Large intestine (tissue), 12 donors: ENCODE measurements at places on chromosomes 11 and 22. TPM values are rescaled to one million over a fixed set of nuclear protein-coding genes. Genes with fewer than 3 reads are reported as not detected.

DNA sequence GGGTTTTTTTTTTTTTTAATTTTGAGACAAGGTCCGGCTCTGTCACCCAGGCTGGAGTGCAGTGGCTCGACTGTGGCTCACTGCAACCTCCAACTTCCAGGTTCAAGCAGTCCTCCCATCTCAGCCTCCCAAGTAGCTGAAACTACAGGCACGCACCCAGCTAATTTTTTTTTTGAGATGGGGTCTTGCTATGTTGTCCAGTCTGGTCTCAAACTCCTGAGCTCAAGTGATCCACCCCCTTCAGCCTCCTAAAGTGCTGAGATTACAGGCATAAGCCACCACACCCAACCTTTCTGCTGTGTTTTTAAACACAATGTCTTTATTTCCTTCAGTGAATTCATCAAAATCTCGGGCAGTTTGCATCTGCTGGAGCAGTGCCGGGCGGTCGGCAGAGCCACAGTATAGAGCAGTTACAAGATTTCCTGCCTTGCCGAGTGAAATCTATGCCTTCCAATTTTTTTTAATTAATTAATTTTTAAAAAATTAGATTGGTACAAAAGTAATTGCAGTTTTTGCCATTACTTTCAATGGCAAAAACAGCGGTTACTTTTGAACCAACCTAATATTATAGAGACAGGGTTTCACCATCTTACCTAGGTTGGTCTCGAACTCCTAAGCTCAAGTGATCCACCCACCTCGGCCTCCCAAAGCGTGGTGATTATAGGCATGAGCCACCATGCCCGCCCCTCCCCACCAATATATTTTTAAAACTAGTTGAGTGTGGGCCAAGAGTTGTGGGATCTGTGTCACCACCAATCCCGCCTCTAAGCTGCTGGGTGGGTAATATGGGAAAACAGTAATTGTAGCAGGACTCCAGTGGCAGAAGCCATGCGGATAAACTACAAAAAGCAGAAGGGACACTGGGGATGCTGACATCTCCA is 2.7 kb upstream of the ACY3 start:
- DNase-seq: no peak

DNA sequence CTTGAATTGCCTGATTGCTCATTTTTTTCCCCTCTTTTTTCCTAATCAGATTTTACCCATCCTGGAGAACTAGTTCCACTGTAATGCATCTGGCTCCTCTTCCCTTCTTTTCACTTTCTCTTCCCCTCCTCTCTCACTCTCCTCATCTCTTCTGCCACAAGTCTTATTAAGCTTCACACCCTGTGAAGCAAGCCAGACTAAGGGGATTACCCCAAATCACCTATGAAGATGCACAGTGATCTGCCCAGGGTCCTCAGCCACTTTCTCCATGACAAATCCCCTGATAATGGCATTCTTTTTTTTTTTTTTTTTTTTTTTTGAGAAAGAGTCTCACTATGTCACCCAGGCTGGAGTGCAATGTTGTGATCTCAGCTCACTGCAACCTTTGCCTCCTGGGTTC is 11.2 kb downstream of the UBASH3B start:
- no peak for DNase-seq

Gene TRIOBP
- 43.5 TPM for polyA plus RNA-seq

Gene APOL5
- polyA plus RNA-seq: 0.03 TPM

Gene ROBO3
- polyA plus RNA-seq: 17.3 TPM

DNA sequence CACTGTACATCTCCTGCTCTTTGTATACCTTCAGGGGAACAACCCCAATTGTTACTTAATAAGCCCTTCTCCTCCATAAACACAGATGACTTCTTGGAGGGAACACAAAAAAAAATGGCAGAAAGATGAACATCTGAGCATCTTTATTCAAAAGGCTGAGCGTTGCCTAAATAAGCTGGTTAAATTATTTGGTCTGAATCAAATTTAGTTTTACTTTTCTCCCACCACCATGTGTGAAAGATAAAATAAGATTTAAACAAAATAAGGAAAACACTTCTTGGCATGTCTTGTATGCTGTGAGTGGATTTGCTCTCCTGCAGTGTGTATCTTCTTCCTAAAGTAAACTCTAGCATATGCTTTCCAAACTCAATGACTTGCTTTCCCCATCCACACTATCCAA is 137.9 kb downstream of the DCDC1 start:
- no peak for DNase-seq

GRCh38 chr22:46027211-46028105 is 50.5 kb upstream of the WNT7B start:
- DNase-seq: peak; percentile 77

- DNase-seq: no peak
Measured at GRCh38 chr11:120798854-120799253, 225.0 kb upstream of the TBCEL start.

DNA sequence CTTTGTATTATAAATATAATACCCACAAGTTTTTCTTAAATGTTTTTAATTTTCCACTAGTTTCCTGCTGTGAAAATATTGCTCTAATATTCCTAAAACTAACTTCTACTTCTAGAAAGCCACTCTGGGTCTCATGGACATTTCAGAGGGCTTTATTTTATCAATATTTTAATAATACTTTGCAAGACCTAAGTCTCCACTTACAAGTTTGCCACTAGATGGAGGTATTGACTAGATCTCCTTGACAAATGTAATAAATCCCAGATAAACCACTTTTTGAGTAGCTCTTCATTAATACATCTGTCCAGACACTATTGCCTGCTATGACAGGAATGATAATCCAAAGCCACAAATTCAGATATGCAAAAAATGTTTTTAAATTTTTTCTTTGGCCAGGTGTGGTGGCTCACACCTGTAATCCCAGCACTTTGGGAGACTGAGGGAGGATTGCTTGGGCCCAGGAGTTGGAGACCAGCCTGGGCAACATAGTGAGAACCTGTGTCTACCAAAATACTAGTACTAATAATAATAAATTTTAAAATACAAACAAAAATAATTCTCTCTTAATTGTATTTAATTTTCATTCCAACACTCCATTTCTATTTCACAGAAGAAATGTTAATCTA is 3.5 kb upstream of the ACAT1 start:
- no peak for DNase-seq

GRCh38 chr22:31091106-31091975 is 10.2 kb downstream of the SMTN start:
- DNase-seq: no peak

Gene MYEOV
- polyA plus RNA-seq: 0.03 TPM

Gene HSPA8
- polyA plus RNA-seq: 1,403 TPM

Gene CBLIF
- 0.52 TPM for polyA plus RNA-seq

GRCh38 chr11:108803776-108804175 is 138.9 kb downstream of the DDX10 start:
- no peak for DNase-seq

GRCh38 chr11:79371152-79371551 is 69.7 kb downstream of the TENM4 start:
- no peak for DNase-seq

Gene PRRG4
- 9.3 TPM for polyA plus RNA-seq

GRCh38 chr11:43585877-43586608 is 94.5 kb upstream of the HSD17B12 start:
- DNase-seq: no peak

- DNase-seq: no peak
Measured at GRCh38 chr22:41511521-41511968, 32.7 kb downstream of the POLR3H start.

GRCh38 chr11:69131644-69132300 is 24.0 kb upstream of the SMIM38 start:
- peak; percentile 82 for DNase-seq

Gene MCAT
- polyA plus RNA-seq: 15.6 TPM

- no peak for DNase-seq
Measured at GRCh38 chr11:84634309-84634708, 992.8 kb downstream of the DLG2 start.

Gene PLAAT5
- polyA plus RNA-seq: 0.78 TPM

Gene SLC22A9
- polyA plus RNA-seq: 0.04 TPM

DNA sequence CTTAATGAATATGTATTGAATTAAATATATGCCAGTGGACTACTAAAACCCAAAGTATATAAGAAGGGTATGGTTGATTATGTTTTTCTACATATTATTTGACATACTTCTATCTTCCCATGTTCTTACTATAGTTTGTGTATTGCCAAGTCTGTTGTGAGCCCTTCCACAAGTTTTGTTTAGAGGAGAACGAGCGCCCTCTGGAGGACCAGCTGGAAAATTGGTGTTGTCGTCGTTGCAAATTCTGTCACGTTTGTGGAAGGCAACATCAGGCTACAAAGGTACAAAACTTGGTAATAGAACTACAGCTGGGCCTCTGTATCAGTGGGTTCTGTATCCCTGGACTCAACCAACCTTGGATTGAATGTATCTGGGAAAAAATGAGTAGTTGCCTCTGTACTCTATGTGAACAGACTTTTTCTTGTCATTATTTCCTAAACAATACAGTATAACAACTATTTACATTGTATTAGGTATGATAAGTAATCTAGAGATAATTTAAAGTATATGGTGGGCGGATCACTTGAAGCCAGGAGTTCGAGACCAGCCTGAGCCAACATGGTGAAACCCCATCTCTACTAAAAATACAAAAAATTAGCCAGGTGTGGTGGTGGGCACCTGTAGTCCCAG is 38.7 kb upstream of the TTC36 start:
- peak; percentile 66 for DNase-seq

DNA sequence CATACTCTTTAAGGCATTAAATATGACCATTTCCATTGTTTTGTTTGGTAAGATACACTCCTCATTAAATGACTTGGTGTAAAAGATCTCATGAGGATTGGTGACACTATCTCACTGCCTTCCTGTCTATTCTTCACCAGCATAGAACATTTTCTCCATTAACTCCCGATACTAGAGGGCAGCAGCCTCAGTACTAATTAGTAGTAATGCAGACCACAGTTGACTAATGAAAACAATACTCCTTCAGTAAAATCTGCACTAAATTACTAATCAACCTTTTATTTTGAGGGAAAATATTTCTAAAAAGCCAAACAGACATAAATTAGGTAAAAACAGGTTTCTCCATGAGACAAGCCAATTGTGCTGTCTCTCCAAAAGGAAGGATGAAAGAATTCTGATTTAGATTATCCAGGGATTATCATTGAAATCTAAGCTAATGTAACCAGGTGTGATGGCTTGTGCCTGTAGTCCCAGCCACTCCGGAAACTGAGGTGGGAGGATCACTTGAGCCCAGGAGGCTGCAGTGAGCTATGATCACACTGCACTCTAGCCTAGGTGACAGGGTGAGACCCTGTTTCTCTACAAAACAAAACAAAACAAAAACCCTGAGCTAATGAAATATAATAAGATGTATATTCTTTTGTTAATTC is 9.4 kb downstream of the PGM2L1 start:
- DNase-seq: peak; percentile 16

DNA sequence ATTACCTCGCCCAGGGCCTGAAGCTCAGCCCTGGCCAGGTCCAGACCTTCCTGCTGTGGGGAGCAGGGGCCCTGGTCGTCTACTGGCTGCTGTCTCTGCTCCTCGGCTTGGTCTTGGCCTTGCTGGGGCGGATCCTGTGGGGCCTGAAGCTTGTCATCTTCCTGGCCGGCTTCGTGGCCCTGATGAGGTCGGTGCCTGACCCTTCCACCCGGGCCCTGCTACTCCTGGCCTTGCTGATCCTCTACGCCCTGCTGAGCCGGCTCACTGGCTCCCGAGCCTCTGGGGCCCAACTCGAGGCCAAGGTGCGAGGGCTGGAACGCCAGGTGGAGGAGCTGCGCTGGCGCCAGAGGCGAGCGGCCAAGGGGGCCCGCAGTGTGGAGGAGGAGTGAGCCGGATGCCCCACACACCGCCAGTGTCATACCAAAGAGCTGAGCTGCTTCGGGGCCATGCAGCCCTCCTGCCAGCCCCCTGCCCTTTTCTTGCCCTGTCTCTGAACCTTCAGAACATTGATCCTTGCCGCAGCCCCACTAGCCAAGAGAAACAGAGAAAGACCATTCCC is 2.4 kb upstream of the TMEM132A start:
- DNase-seq: no peak

DNA sequence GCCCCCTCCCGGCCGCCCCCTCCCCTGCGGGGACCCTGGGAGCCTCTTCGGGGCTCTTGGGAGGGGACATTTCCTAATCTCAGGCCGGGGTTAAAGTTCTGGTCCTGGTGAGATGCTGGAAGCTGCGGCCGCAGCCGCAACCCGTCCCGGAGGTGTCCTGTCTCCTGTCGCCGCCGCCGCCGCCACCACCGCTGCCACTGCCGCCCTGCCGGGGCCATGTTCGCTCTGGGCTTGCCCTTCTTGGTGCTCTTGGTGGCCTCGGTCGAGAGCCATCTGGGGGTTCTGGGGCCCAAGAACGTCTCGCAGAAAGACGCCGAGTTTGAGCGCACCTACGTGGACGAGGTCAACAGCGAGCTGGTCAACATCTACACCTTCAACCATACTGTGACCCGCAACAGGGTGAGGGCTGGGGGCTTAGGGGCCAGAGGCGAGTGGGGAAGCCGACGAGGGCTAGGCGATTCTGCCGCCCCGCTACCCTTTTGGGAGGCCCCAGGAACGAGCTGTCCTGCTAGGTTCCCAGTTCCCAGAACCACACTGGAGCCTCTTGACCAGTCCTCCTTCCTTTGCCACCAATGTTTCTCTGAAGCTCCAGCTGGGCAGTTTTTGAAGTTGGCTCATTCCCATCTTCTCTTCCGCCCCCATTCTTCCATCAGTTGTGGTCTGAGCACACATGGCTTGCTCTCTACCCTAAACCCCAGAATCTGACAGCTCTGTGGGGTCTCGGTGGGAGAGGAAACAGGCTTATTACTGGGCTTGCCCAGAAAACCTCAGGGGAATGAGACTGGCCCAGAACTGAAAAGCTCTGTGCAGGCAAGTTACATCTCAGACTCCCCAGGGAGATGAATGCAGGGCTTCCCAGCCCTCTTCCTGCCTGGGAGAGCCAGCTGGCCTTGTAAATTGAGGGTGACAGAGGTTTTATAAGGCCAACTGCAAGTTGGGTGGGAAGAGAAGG is 781 bp downstream of the SIDT2 start:
- no peak for DNase-seq

- no peak for DNase-seq
Measured at GRCh38 chr11:99987821-99988470, 699.1 kb upstream of the ARHGAP42 start.

DNA sequence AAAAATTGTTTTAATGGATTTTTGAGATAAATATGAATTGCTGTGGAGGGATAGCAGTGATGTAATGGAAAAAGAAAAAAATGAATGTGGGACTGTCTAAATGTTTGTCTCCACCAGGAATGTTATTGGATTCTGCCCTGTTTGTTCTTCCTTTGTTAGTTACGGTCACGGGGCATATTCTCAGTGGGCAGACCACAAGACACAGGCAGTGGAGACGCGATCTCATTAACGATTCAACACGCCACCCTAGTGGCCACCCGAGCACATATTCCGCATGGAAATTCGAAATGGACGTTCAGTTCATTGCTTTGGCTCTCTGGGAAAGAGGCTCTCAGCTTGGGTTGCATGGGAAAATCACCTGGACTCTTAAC is 151.8 kb upstream of the TTC12 start:
- DNase-seq: peak; percentile 25

- DNase-seq: no peak
Measured at GRCh38 chr11:126123686-126124085, 61.0 kb upstream of the CDON start.

DNA sequence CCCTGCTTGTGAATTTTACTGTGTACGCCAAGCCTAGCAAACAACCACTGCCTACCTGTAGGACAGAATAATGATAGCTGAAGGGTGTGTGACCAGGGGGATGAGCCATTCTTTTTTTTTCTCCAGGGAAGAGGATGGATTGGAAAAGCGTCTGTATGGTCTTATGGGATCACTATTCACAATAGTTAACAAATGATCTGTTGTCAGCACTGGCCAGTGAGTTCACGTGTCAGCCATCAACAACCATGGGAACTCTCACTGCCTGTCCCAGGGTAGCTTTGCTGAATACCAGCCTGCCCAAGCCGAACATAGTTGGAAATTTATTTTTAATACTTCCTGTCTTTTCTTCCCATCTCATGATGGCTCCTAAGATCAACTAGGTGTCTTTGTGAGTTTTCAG is 170.2 kb downstream of the ST3GAL4 start:
- DNase-seq: no peak
